ENCODE measurements at places on chromosomes 4 and X.

DNA sequence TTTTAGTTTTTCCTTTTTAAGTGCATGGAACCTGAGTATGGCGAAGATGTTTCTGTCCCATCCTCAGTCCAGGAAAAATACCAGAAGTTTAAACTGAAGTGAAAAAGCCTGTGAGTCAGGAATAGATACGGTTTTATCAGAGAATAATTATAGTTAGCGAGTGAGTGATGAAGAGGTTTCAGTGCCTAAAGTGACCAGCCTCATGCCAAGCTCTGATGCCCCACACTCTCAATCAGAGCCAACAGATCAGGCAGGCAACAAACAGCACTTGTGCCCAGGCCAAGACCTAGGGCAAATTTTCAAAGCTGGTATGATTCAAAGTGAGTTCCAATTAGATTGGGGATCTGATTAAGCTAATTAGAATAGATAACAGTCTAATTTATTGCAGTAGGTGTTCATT is 212.8 kb upstream of the NRK start:
- no peak for DNase-seq

- DNase-seq, result no peak
Observed at GRCh38 chrX:106177982-106178321, 9.8 kb downstream of the PWWP3B start.

DNA sequence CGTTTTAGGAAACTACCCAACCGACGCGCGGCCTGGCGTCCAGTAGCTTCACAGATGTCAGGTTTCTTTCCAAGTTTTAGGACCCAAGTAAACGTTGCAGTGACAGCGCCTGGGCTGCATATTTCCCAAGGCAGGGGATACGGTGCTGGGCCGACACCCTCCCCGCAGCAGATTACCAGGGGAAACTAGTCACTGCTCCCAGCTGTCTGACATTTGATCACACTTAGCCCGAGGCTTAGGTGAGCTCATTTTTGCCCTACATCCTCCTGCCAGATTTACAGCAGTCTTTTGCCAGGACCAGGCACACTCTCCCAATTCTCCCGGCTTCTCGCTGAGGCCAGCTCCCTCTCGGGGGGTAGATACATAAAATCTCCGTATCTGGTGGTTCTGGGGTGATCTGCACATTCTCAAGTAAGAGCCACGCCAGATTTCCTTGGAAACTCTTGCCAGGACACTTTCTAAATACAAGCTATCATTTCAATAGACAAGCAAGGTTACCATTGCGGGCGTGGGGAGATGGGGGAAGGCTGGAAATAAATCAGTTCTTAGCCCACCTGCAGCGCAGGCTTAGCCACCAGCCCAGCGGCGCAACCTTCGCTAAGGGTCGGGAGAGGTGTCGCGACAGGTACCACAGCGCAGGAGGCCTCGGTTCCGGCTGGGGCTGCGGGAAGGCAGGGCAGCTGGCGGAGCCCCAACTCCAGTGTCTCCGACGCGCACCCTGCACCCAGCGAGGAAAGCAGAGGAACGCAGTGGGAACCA is 2.5 kb upstream of the SOX3 start:
- no peak for DNase-seq

GRCh38 chrX:10041383-10041782 is 74.2 kb downstream of the CLDN34 start:
- no peak for DNase-seq

All from NCI-H345 (cell line).